ENCODE measurements at places on chromosomes 7 and 10.

DNA sequence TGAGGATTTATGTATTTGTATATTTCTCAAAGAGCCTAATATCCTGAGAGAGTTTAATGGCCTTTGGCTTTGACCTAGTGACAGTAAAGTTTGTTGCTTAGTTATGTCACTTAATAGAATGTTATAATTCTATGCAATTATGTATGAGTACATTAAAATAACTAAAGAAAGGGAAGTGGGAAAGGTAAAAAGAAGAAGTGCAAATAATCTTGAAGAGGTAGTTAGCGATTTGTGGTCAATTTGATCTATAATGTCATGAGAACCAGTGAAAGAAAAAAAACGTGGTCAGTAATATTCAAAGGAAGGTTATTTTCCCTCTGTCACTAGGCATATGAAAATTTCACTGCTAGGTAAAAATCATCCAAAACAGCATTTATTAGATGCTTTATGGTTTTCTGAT, 143.4 kb upstream of the LSM8 start:
- DNase-seq: no peak

DNA sequence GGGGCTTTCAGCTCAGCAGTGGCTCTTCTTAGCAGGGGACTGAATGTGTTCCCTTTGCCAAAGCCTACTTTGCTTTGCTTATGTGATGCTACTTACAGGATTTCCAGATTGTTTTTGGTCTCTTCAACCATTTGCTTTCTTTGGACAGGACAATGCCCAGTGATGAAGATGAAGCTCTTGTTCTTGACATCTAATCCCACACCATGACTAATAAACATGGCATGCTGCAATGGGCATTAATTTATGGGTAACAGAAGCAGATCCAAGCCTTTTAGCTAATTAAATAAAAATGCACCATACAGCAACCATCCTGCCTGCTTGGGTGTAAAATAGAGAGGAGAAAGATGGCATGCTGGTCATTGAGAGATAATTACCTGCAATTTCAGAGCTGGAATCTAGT, 175.5 kb upstream of the ITGB1 start:
- peak; percentile 56 for DNase-seq

- no peak for DNase-seq
Measured at GRCh38 chr10:128362514-128362913, 236.3 kb upstream of the MKI67 start.

- no peak for DNase-seq
Measured at GRCh38 chr10:95264227-95265051, 26.4 kb downstream of the PDLIM1 start.

DNA sequence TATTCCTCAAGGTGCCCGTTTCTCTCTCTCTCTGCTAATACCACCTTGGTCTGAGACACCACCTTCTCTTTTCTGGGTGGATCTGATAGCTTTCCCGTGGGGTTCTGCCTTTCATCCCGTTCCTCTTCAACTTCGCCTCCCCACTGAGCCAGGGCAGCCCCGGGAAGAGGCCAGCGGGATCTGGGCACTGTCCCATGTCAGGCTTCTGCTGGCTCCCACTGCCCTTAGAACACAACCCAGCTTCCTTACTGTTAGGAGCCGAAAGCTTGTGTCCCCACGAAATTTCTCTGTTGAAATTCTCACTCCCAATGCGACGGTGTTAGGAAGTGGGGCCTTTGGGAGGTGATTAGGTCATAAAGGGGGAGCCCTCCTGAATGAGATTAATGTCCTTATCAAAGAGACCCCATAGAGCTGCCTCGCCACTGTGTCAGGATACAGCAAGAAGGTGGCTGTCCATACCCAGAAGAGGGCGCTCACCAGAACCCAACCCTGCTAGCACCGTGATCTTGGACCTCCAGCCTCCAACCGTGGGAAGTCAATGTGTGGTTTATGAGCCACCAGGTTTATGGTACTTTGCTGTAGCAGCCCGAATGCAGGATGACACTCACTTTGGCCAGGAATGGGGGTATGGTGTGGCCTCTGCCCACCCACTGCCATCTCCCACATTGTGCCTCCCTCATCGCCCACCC, 79.2 kb downstream of the CAMK1D start:
- no peak for DNase-seq

DNA sequence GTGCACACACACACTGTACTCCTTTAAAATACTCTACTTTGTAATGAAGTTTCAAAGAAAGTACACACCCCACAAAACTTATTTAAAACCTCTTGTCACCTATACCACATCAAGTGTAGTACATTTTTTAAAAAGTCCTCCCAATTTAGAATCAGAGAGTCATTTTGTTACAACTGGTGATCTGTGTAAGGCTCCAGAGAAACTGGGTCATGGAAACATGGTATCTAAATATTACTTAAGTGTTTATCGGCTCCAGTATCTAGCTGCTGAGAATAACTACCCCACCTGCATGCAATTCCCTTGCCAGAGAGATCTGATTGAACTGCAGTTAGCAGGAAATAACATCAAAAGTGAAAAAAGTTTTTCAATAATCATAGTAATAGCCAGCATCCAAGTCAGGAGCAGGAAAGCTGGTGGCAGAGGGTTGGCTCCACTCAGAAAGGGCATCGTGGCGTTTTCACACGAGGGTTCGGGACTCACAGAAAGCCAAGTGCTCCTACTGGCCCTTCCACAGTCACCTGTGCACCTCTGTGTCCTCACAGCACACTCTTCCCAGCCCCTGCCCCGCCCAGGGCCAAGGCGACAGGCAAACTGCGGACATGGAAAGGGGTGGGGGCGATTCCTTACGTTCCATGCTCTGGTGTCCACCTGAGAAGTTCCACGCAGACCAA, 6.5 kb downstream of the RGS10 start:
- DNase-seq: no peak

- no peak for DNase-seq
Measured at GRCh38 chr7:17319164-17320101, 21.0 kb downstream of the AHR start.

- no peak for DNase-seq
Measured at GRCh38 chr7:122301858-122302760, 2.4 kb downstream of the FEZF1 start.

DNA sequence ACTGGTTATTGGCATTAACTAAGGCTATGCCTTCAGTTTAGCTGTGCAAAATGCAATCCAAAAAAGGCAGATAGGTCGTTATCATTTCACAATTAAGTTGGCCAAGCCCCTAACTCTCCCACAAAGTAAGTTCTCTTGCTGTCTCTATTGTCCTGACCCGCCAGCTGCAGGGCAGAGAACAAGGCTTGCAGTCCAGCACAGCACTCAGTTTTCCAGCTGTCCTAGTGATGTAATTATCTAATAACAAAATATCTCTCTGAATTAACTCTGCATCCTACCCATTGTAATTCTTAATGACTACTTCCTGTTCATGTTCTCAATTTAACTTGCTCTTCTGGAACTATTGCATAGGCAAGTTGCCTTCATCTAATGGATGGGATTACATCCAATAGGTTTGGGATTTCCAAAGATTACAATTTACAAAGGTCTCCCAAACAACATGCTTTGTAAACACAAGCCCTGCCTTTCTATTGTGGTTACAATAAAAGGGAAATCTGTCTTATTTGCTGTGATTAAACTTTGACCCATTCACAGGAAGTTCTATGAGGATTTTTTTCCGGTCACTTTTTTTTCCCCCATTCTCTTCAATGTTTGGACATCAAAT, 55.2 kb downstream of the CDK6 start:
- no peak for DNase-seq

DNA sequence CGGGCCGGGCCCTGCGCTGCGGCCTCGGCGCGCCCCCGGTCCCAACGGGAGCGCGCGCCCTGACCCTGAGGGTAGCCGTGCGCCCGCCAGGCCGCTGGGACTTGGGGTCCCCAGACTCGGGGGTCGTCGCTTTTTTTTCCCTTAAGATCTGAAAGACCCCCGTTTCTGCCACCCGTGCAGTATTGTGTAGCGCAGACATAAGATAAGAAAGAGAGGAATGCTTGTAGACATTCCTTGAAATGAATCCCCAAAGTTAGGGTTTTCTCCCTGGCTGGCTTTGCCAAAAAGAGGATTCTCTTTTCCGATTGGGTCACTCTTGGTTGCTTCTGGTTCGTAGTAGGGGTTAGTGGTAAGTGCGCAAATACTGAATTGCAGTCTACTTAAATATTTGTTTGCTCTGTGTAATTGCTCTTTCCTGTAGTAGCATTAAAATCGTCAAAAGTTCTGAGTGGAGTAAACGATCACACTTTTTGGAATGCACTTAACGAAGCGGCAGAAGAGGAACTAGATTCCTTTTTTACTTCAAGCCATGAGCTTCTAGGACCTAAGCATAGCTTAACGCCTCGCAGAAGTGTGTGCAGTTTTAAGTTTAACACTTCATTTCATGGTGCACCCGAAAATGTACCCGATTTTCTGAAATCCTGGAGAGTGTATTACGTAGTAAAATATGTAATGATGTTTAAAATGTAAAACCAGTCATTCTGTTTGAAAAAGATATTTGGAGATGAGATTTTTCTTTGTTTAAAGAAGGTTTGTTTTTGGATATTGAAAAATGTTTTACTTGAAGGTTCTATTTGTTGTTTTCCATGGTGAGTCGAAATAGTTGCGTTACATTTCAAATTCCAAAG, 1.3 kb downstream of the CUL1 start:
- peak; percentile 19 for DNase-seq

DNA sequence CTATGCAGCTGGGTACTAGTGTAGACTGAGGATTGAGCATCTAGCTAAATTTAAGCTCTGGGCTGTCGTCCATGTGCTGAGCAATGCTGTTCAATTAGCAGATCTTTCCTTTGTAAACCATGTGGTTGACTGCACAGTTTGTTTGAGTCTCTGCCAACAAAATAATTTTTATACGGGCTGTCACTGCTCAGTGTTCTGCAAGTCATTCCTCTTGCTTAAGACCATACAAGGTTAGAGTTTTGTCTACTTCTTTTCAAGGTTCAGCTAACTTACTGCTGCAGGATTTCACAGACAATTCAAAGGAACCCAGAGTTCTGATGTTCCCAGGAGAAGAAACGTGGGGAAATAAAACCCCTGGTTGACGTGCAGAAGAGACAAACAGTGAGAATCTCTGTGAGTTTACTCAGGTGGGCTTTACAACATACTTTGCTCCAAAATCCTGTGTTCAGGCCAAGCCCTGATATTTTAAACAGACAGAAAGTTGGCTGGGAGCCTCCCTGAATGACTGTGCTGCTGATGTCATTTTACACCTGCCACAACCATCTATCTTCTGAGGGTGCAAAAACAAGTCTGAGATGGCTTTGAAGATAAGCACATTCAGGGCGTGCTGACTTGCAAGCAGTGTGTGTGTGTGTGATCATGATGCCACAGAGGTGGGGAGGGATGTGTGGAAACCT, 177.1 kb upstream of the SVIL start:
- peak; percentile 96 for DNase-seq

DNA sequence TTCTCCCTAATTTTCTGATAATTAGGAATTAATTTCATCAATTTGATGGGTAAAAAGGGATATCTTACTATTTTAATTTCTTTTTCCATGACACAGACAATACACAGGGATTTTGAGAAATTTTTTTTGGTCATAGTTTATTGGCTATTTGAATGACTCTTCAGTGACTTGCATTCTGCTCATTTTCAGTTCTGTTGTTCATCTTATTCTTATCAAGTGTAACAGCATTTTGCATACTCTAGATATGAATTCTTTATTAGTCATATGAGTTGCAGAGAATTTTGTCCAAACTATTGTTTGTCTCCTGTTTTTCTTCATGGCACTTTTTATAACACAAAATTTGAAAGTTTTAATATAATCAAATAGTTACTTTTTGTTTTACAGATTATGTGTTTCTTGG, 41.7 kb downstream of the MKLN1 start:
- peak; percentile 61 for DNase-seq

DNA sequence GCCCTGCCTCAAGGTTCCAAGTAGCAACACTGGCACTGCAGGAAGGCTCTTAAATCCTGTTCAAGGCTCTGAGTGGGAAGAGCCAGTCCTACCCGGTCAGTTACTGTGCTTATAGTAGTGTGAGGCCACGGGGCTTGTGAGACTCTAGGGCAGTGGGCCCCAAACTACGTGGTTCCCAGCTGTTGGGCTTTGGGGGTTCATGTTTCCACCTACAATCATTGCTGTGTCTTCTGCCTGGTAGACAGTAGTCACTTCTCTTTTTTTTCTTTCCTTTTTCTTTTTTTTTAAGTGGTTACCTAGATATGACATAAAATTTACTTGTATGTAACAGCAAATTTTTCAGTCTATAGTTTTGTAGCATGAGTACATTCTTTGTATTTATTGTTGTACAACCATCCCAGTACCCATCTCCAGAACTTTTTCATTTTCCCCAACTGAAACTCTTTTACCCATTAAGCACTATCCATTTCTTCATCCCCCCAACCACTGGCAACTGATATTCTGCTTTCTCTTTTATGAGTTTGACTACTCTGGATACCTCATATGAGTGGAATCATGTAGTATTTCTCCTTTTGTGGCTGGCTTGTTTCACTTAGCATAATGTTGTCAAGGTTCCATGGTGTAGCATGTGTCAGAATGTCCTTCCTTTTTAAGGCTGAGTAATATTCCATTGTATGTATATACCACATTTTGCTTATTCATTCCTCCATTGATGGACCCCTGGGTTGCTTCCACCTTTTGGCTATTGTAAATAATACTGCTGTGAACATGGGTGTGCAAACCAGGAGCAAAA, 7.7 kb downstream of the UBTD1 start:
- DNase-seq: no peak

DNA sequence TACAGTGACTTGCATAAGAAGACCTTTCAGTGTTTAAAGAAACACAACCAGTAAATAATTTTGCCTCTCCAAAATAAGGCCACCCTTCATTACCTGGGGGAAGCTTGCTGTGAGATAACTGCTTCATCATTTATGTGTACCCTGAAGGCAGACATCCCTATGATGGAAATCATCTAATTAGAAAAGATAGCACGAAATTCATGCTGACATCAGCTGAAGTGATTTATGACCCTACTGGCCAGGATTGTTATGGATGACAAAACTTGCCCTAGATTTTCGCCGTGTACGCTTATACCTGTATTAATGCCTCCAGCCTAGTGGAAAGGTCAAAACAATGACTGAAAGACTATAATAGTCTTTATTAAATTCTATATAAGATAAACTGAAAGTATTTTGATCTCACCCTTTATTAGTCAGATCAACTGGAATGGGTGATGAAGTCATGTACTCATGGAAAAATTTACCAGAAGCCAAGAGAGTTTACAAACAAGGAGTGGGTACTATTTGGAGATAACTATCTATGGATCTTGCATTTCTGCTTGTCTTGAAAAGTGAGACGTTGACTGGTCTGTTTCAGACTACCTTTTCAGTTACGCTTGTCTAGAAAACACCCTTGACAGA, 114.2 kb downstream of the PPP1R3A start:
- no peak for DNase-seq

DNA sequence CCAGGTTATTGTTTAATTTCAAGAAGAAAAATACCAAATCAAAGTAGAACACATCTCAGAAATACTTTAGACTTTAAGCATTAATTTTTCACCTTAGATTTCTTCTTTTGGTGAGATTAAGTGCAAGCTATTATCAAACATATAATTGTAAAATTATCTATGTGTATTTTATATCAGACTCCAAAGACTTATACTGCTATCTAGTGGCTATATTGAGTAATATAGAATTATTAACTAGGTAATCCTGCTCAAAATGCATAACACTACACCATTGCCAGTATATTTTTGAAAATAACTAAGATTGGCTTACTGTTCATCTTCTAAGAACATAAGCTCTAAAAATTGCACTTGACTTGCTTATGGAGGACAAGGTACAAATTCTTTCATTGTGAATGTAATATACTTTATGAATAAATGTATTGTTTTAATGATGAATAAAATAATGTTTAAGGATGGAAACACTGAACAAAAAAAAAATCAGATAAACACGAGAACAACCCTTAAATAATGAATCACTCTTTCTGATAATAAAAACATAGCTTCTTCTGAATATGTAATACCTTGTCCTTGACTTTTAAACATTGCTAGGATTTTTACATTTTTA, 86.7 kb upstream of the GNAI1 start:
- DNase-seq: peak; percentile 29
